ENCODE measurements at places on chromosomes 5 and 9.

GRCh38 chr9:36725777-36726356 lies 153.2 kb downstream of the MELK start:
- DNase-seq = no peak

GRCh38 chr5:42767491-42768105 lies 11.0 kb downstream of the CCDC152 start:
- DNase-seq = no peak

- DNase-seq = no peak
These were observed 392.0 kb downstream of the GADD45G start for GRCh38 chr9:89996773-89997172.

DNA sequence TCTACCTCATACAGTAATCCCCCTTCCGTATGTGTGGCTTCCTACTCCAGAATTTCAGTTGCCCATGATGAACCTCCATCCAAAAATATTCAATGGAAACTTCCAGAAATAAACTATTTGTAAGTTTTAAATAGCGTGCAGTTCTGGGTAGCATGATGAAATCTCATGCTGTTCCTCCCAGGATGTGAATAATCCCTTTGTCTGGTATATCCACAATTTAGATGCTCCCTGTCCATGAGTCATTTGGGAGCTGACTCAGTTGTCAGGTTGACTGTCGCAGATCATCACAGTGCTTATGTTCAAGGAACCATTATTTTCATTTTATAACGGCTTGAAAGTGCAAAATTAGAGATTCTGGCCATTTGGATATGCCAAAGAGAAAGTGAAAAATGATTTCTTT lies 290.1 kb upstream of the CDH9 start:
- DNase-seq = no peak

- DNase-seq = no peak
These were observed 43.2 kb downstream of the GARNL3 start for GRCh38 chr9:127307802-127308201.

- no peak for DNase-seq
These were observed 282.2 kb downstream of the CWC27 start for GRCh38 chr5:65050826-65051498.

- no peak for DNase-seq
These were observed 157.8 kb downstream of the ARHGEF28 start for GRCh38 chr5:73783828-73784227.

DNA sequence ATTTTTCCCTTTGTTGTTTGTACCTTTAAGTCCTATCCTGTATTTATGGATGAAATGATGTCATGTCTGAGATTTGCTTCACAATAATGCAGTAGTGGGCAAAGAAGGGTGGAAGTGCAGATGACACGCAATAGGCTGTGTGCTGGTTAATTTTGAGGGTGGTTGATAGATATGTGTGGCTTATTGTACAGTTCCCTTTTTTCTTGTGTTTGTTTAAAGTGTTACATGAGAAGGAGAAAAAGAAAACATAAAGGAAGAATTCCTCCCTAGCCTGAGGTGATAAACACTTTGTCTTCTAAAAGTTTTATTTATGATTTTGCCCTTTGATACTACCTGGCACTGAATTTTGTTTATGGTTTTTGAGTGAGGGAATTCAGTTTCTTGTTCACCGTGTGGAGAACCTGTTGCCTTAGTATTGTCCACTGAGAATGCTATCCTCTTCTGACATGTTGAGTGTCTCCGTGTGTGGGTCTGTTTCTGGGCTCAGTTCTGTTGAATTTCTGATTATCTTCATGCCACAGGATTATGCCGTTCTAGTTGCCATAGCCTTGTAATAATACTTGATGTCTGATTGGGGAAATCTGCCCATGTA lies 52.3 kb upstream of the FAM120AOS start:
- no peak for DNase-seq

DNA sequence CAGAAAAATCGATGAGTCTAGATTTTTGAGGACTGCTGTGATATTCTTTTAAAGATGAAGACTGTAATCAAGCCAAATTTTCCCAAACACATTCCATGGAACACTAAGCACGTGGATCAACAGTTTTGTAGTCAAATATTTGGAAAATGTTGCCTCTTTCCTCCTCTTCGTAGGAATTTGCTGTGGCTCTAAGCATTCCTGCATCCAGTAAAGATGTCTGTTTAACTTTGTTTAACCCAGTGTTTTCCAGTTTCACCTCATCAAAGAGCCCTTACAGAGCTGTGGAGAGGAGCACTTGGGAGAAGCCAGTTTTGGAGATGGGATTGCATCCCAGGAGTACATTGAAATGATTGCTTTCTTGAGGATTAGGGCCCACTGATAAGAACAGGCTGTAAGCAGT lies 58.9 kb downstream of the INSYN2B start:
- no peak for DNase-seq

- DNase-seq = no peak
These were observed 868.1 kb upstream of the CDH9 start for GRCh38 chr5:27906481-27906880.

DNA sequence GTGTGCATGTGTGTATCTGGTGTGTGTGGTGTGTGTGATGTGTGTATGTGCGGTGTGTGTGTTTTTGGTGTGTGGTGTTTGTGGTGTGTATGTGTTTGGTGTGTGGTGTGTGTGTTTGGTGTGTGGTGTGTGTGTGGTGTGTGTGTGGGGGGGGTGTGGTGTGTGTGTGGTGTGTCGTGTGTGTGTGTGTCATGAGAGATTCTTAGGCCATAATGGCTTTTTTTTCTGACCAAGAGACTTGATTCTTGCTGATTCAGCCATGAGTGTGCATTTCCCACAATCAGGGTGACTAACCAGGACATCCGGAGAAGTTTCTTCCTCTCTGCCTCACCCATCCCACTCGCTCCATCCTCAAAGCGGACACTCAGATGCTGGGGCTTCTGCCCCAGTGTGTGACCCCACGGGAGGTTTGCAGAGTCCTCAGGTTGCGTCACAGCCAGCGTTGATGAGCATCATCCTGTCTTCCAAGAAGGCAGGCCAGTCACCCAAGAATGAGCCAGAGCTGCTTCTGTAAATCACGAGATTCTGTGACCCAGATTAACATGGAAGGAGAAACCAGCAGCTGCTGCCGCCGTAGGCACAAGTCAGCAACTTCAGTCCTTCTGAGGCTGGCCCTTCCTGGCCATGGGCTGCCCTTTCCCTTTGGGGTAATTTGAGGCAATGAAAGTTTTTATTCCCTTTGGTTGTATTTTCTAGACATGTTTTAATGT lies 12.5 kb upstream of the CTSL start:
- no peak for DNase-seq

- DNase-seq = no peak
These were observed 77.0 kb downstream of the ZCCHC7 start for GRCh38 chr9:37197158-37198038.

GRCh38 chr9:71743217-71743705 lies 25.1 kb downstream of the CEMIP2 start:
- DNase-seq = no peak

- DNase-seq = no peak
These were observed at the start of gene PCDHGA11 for GRCh38 chr5:141420855-141421488. TSS of gene PCDHGA11 (plus strand) at chr5:141421051. CDS start at chr5:141421228, 177 bp downstream.

- no peak for DNase-seq
These were observed 49.0 kb upstream of the ALDH1A1 start for GRCh38 chr9:73001860-73002259.

- no peak for DNase-seq
These were observed 26.3 kb downstream of the CNTFR start for GRCh38 chr9:34563262-34563661.

DNA sequence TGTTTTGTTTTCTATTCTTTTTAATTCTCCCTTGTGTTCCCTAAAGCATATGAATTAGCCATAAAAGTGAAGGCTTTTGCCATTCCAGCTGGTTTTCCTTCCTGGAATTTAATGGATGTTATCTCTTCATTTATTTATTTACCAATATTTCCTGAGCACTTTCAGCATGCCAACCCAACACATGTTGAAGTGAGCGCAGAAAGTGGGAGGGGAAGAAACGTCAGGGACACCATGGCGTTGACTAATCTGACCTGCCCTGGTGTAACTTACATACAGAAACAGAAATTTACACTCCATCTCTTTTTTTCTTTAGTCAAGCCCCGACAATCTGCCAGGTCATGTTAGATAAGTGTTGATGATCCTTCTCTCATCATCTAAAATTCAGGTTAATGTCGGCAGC lies 247.5 kb downstream of the PCSK5 start:
- DNase-seq = no peak

DNA sequence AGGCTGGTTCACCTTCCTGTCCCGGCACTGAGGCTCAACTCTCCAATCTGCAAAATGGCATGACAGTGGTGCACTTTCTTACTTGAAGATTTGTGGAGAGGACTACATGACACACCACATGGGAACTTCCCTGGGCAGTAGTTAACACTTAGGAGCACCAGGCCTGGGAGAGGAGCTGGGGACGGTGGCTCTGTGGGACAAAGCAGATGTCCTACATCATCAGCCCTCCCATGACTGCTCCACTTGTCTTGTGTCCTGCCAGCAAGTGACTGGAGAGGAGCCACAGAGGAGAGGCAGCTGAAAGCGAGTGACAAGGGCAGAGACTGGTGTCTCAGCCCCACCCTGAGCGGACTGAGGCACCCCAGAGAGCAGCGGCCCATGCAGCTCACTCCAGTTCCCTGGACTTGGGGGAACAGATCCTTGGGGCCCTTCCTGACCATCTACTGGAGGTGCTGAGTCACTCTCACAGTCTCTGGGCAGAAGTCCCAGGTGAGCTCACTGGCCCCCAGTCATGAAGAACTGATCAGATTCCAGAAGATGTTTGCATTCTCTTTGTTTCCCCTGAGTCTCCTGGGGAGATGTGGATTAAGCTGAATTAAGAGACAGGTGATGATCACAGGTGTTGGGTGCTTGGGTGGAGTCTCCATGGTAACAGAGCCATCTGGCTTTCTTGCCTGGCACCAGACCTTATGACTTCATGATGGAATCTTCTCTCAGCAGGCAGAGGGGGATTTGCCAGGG lies 13.2 kb upstream of the SLC25A48 start:
- DNase-seq = no peak

DNA sequence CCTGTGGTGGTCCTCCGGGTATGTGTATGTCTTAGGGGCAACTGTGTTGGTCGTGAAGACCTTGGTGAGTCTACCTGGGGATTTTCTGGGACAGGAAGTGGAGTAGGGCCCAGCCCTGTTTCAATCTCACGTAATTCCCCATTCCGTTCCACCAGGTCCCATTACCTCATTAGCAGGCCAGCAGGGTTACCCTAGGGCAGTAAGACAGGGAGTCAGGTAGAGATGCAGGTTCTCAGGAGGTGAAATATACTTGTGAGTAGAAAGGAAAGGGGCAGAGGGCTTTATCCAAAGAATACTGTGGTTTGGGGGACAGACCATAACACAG lies 56.5 kb downstream of the MACROH2A1 start:
- DNase-seq = no peak

DNA sequence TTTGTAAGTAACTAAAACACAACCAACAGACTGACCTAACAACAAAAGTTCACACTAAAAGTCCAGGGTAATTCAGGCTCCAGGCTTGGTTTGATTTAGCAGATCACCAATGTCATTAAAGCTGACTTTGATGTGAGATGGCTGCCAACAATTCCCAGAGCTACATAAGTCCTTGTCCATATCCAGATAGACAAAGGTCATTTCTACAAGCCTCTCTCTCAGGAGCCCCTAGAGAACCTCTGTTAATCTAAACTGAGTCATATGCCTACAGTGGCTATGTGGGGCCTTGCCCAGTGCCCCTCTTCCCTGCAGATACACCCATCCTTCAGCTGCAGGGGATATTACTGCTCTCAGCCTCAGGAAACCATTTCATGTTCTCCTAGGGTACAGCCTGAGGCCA lies 18.2 kb upstream of the ANP32B start:
- no peak for DNase-seq

DNA sequence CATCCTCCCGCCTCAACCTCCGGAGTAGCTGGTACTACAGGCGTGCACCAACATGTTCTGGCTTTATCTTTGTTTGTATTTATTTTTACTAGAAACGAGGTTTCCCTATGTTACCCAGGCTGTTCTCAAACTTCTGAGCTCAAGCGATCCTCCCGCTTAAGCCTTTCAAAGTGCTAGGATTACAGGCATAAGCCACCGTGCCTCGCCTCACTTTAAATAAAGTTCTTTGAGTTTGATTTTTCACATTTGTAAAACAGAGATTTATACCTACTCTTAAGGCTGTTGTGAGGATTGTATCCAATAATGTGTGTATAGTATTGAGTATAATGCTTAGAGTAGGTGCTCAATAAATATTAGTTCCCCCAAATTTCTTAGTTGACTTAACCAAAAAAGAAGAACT lies 75.7 kb downstream of the MEF2C start:
- no peak for DNase-seq

GRCh38 chr9:129108805-129109536 lies 1.6 kb downstream of the CRAT start:
- DNase-seq = no peak

All from natural killer cell (primary cell).